Smooth muscle cell of the coronary artery (primary cell): ENCODE measurements at places on chromosomes 11 and 22. TPM values are rescaled to one million over a fixed set of nuclear protein-coding genes. Genes with fewer than 3 reads are reported as not detected.

HBG2 gene
- 0.12 TPM in 1 of 2 replicates, not detected in the other for total RNA-seq

MAML2 gene
- total RNA-seq = 4.7 and 7.2 TPM in 2 replicates

MICAL2 gene
- 74.5 and 898 TPM in 2 replicates for total RNA-seq

APOA5 gene
- not detected in 2 replicates for total RNA-seq

SMIM35 gene
- total RNA-seq = not detected in 2 replicates

CHRM4 gene
- 0.08 TPM in 1 of 2 replicates, not detected in the other for total RNA-seq

CRACR2B gene
- total RNA-seq = 0.45 and 0.70 TPM in 2 replicates
